ENCODE measurements at places on chromosomes 5 and 9.

GRCh38 chr9:99000476-99001395, 57.0 kb downstream of the COL15A1 start:
- DNase-seq = peak; percentile 77

DNA sequence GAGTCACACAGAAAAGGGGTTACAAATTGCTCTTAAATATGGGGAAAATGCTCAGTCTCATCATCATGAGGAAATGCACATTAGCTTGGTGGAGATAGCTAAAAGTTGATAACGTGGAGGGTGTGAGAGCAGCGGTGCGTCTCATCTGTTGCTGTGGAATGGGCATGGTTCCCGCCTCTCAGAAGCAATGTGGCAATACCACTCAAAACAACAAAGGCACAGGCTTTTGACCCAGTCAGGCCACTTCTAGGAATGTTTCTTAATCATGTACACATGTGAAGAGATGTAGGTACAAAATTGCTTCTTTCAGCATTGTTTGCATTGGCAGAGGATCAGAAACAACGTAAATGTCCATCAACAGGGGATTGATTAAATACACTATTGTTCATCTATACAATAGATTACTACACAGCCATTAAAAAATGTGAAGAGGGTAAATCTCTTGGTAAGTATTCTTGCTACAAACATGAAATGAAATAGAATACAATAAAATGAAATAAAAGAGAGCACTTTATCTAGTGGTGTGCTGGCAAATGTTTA, 212.6 kb upstream of the MSX2 start:
- DNase-seq = no peak

DNA sequence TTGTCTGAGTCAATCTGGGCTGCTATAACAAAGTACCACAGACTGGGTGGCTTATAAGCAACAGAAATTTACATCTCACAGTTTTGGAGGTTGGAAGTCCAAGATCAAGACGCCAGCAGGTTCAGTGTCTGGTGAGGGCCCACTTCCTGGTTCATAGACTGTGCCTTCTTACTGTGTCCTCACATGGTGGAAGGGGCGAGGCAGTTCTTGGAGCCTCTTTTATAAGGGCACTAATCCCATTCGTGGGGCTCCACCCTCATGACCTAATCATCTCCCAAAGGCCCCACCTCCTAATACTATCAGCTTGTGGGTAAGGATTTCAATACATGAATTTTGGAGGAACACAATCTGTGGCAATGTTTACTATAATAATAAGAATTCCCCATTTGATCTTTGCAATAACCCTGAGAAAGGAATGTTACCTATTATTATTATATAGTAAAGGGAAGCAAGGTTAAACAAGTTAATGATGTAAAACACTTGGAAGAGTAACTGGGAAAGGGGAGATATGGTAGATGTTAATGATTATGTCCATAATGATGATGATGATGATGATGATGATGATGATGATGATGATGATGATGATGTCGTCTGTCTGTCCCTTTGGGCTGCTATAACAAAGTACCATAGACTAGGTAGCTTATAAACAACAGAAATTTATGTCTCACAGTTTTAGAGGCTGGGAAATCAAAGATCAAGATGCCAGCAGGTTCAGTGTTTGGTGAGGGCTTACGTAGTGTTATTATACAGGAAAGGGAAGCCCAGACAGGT, 40.8 kb downstream of the WHRN start:
- no peak for DNase-seq

DNA sequence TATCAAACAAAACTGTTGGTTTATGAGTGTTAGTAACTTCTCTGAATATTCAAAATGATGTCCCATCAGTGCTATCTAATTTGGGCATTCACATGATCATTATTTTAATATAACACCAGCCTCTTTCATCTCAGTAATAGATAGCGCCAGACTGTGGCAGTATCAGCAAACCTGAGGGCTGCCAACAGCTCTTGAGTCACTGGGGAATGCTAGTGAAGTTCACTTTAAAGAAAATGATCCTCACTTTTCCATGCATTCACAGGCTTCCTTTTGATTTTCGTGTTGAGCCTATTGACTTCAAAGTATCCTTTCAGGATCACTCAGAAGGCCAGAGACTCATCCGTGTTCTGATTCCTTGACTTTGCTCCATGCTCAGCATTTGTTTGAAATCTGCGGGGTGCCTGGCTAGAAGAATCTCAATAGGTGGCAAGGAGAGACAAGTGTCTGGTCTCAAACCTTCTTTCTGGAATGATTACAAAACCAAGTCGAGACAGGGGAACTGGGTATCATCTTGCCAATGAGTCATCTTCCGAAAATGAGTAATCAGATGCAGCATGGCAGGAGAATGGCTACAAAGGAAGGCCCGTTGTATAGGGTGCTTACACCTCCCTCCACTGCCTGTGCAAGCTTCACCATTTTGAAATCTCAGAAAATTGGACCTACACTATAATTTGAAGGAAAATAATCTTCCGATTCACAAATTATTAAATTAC, 509.1 kb downstream of the RASEF start:
- no peak for DNase-seq

DNA sequence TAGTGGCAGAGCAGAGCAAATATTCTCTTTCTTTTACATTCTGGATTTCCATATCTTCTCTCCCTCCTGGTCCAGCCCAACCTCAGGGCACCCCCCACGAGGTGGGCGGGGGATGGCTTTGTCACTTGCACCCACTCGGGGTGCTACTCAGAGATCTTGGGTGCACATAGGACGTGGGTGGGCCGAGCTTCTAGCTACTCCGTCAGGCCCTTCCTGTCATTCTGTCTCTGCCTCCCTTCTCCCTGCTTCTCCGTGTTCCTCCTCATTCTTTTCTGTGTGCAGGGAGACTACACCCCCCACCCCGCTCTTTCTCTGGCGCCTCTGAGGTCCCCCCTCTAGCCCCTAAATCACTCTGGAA, 19.5 kb downstream of the PCDHGC5 start:
- DNase-seq = no peak

GRCh38 chr9:70260007-70260443, 1.2 kb downstream of the SMC5 start:
- DNase-seq = no peak

- no peak for DNase-seq
These were observed 40.0 kb downstream of the DAPK1 start for GRCh38 chr9:87537625-87538024.

GRCh38 chr5:62083247-62083646, 222.8 kb upstream of the KIF2A start:
- no peak for DNase-seq

DNA sequence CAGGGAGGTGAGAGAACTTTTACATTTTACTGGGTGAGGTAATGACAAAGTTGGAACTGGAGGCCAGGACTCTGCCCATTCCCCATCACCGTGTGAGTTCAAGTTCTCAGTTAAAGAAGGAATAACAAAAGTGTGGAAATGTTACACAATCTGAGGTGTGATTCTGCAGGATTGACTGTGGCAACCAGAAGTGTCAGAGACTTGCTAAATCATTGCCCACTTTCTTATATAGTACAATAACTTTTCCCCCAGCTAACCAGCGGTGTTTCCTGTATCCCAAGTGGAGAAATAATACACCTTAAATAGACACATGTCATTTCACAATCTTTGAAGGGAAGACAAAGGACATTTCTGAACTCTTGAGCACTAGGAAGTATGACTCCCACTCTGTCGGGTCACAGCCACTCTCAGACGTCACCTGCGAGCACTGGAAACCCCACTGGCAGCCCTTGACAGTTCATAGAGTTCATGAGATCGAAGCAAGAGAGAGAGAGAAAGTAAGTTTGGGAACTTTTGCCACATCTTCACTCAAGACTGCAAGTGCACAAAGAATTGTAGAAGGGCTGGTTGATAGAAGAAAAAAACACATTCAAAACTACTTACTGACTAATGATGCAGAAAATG, 28.4 kb downstream of the PAX5 start:
- no peak for DNase-seq

- no peak for DNase-seq
These were observed 131.1 kb downstream of the RMI1 start for GRCh38 chr9:84111726-84112125.

GRCh38 chr9:138021251-138022056, 143.9 kb downstream of the CACNA1B start:
- DNase-seq = no peak

GRCh38 chr9:132488626-132489025, 78.6 kb downstream of the CFAP77 start:
- no peak for DNase-seq

GRCh38 chr5:114948986-114949621, 220.6 kb downstream of the TRIM36 start:
- peak; percentile 3 for DNase-seq

GRCh38 chr9:479304-479970, 264.8 kb downstream of the DOCK8 start:
- no peak for DNase-seq

- DNase-seq = no peak
These were observed 37.2 kb downstream of the NUDT12 start for GRCh38 chr5:103525361-103525760.

GRCh38 chr5:14699807-14700400, 35.4 kb downstream of the OTULIN start:
- no peak for DNase-seq

GRCh38 chr9:116491219-116491618, 195.9 kb upstream of the TRIM32 start:
- no peak for DNase-seq

GRCh38 chr5:140992828-140993227, 26.6 kb downstream of the PCDHAC2 start:
- no peak for DNase-seq

- no peak for DNase-seq
These were observed 3.4 kb downstream of the LRRC70 start for GRCh38 chr5:62581836-62582597.

DNA sequence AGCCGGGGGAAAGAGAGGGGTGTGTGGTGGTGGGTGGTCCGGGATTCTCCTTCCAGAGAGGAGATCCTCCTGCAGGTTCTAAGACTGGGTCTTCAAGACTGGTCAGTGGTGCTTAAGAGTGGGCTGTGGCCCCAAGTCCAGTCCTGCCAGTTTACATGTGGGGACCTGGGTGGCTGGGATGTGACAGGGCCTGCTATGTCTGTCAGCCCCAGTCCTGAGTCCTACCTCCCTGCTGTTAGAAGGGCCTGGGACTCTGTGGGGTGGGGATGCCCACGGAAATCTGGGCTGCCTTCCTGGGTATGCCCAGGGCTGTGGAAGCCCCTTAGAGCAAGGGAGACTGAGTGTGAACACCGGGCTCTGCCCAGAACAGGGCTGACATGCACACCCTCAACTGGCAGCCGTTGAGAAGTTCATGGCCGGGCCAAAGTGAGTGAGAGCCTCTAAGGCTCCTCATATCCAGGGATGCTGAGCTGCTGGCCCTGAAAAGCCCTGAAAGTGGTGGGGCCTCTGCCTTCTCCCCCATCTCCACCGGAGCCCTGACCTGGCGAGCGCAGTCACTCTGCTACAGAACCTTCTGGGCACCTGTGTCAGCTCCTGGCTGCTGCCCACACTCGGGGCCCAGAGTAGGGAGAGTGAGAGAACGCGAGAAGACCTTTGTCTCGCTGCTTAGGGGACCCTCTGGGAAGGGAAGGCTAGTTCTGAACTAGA, 1.7 kb downstream of the PHF2 start:
- DNase-seq = no peak
